ENCODE measurements at places on chromosomes 3 and 15.

DNA sequence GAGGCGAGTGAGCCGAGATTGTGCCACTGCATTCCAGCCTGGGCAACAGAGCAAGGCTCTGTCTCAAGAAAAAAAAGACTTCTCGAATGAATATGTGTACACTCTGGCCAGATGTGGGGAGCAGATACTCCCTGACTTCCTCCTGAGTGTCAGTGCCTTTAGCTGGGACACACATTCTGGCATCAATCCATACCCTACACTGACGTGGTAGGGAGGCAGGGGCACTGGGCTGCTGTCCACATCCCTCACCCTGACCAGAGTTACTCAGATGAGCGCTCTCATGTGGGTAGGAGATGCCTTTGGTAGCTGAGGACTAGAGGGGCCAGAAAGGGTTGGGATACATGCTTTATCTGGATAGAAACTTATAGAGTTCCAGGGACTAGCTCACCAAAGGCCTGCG lies 15.6 kb downstream of the LIMD1 start:
- no peak overlapping the region for H3K4me3 ChIP-seq
- no peak overlapping the region for H3K27ac ChIP-seq
- no peaks in the 10 kb centered on the region for H3K27me3 ChIP-seq
- no peaks in the 10 kb centered on the region for H3K36me3 ChIP-seq
- no peak for DNase-seq

DNA sequence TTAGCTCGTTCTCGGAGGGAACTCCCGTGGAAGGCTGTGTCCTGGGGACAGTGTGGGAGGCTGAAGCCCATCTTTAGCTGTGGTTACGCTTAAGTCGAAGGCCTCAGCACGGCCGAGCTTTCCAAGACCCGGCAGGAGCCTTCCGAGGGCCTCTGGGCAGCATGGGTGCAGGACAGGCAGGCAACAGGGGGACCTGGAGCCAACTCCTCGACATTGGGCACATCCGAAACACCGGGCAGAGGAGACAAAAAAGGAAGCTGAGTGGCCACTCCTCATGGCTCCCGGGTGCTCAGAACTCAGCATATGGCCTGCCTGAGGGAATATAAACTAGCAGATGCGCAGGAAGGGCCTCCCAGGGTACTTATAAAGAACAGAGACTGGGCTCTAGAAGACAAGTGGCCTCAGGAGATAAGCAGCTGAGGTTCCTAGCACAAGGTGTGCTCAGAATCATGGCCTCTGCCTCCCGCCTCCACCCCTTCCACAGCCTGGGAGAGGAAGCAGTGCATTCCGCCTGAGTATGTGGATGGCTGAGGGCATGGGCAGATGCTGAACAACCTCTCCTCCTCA lies 34.1 kb downstream of the ABTB1 start:
- H3K27ac ChIP-seq: peak overlapping the region; percentile 53
- peak; percentile 6 for DNase-seq
- H3K4me3 ChIP-seq: no peak overlapping the region

DNA sequence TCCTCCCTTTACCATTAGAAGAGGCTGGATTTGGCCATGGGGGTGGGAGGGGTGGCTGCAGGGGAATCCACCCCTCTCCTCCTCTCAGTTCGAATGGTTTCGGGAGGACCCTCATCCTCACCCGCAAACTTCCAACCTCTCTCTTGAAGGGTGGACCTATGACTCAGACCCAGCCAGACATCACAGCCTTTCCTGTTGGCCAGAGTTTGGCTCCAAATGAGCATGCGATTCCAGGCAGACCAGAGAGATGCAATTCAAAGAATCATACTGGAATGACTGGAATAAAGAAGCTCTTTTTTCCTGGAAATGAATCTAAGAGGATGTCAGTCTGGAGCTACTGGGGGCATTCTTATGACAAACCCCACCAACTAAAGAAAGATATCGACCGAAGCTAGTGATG lies 516.7 kb upstream of the MDFIC2 start:
- H3K4me3 ChIP-seq: no peak overlapping the region
- no peaks in the 10 kb centered on the region for H3K27me3 ChIP-seq
- H3K36me3 ChIP-seq: no peaks in the 10 kb centered on the region
- peak; percentile 16 for DNase-seq
- H3K4me1 ChIP-seq: no peaks in the 10 kb centered on the region

GRCh38 chr3:177465257-177465642 lies 268.0 kb upstream of the TBL1XR1 start:
- H3K27ac ChIP-seq: peak overlapping the region; percentile 51
- H3K27me3 ChIP-seq: no peaks in the 10 kb centered on the region
- no peak overlapping the region for H3K4me3 ChIP-seq
- peaks cover 3% of the 10 kb centered on the region for H3K4me1 ChIP-seq

Measured in uterus (tissue), 4 donors.